ENCODE measurements at places on chromosomes 13 and 19.

GRCh38 chr13:50376895-50377575, 361.8 kb downstream of the KCNRG start:
- no peaks in the 10 kb centered on the region for H3K36me3 ChIP-seq
- no peak overlapping the region for H3K4me3 ChIP-seq
- no peak for DNase-seq
- H3K4me1 ChIP-seq: no peaks in the 10 kb centered on the region

DNA sequence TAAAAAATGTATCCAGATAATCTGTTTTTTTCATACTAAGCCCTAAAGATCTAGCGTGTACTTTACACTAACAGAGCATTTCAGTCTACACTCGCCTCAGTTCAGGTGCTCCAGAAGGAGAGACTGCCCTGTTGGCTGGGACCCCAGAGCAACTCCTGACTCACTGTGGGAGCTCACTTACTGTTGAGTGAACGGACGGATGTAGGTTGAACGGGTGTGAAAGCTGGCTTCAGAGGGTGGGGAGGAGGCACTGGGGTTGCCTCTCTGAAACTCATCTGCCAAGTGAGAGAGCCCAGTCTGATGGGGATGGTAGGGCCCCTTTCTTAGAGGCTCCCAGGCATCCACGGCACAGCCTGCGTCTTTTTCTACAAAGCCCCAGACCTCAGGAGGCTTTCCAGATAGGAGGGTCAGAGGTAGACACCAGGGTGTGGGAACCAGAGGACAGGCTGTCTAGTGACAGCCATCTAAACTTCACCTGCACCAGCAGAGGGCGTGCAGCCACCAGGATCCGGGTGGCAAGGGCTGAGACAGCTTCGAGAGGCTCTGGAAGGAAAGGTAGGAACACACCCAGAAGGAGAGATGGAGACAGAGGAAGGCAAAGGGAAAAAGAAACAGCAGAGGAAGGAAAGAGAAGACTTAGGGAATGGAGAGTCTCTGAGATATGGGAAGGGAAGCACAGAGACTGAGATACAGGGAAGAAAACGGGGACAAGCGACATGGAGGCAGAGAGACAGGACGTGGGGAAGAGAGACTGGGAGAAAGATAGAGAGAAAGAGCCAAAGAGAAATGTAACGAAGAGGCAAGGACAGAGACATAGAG, 3.7 kb downstream of the KASH5 start:
- no peaks in the 10 kb centered on the region for H3K27me3 ChIP-seq
- no peaks in the 10 kb centered on the region for H3K36me3 ChIP-seq

DNA sequence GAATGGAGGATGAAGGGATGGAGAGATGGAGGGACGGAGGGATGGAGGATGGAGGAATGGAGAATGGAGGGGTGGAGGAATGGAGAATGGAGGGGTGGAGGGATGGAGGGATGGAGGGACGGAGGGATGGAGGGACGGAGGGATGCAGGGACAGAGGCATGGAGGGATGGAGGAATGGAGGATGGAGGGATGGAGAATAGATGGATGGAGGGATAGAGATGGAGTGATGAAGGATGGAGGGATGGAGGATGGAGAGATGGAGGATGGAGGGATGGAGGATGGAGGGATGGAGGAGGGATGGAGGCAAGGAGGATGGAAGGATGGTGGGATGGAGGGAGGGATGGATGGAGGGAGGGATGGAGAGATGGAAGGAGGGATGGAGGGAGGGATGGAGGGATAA, 22.1 kb downstream of the PIP5K1C start:
- no peak overlapping the region for H3K27ac ChIP-seq
- H3K36me3 ChIP-seq: no peaks in the 10 kb centered on the region
- peaks cover 3% of the 10 kb centered on the region for H3K4me1 ChIP-seq
- H3K27me3 ChIP-seq: no peaks in the 10 kb centered on the region
- H3K4me3 ChIP-seq: no peak overlapping the region
- no peak for DNase-seq

GRCh38 chr19:51296336-51297093, 14.9 kb upstream of the IGLON5 start:
- no peak for DNase-seq
- H3K4me3 ChIP-seq: no peak overlapping the region
- H3K27ac ChIP-seq: no peak overlapping the region
- peaks cover 50% of the 10 kb centered on the region for H3K27me3 ChIP-seq
- H3K36me3 ChIP-seq: no peaks in the 10 kb centered on the region

DNA sequence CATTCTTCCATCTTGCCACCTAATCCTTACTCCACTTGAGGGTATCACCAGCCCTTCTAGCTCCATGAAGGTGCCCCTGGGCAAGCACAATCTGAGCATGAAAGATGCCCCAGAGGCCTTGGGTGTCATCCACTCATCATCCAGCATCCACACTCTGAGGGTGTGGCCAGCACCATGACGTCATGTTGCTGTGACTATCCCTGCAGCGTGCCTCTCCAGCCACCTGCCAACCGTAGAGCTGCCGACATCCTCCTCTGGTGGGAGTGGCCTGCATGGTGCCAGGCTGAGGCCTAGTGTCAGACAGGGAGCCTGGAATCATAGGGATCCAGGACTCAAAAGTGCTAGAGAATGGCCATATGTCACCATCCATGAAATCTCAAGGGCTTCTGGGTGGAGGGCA, 3.1 kb upstream of the KLK3 start:
- H3K4me3 ChIP-seq: no peak overlapping the region
- H3K36me3 ChIP-seq: no peaks in the 10 kb centered on the region
- H3K27ac ChIP-seq: no peak overlapping the region
- H3K27me3 ChIP-seq: peaks cover 69% of the 10 kb centered on the region
- DNase-seq: no peak
- no peaks in the 10 kb centered on the region for H3K4me1 ChIP-seq

- no peak overlapping the region for H3K4me3 ChIP-seq
- peaks cover 100% of the 10 kb centered on the region for H3K36me3 ChIP-seq
- no peaks in the 10 kb centered on the region for H3K4me1 ChIP-seq
- DNase-seq: no peak
Measured at GRCh38 chr19:10144361-10144760, 24.7 kb upstream of the EIF3G start.

DNA sequence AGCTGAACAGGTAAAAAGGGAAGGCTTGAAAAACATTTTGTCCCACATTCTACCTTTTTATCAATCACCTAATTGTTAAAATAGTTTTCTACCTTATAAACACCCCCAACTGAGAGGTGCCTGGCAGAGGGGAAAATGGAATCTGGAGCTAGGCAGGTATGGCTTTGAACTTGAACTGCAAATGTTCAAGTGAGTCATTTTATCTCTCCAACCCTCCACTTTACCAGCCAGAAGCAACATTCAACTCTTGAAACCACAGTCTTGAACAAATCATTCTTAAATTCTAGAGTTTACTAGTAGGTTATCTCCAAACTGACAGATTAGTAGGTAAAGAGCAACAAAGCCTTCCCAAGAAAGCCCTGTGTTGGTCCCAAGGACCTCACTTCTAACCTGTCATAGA, 116.9 kb downstream of the ABCC4 start:
- H3K36me3 ChIP-seq: no peaks in the 10 kb centered on the region
- H3K4me3 ChIP-seq: no peak overlapping the region
- H3K4me1 ChIP-seq: no peaks in the 10 kb centered on the region
- no peak for DNase-seq
- no peak overlapping the region for H3K27ac ChIP-seq

Measured in esophagus squamous epithelium (tissue), 5 donors.